Activated CD4-positive, alpha-beta T cell treated with anti-CD3 and anti-CD28 coated beads, Interleukin-2, amount 50 U/mL, for 4 hours (primary cell): ENCODE measurements at places on chromosomes 3 and 15.
A peak's percentile ranks its signal among the peaks of the same experiment; 100 is the strongest.

DNA sequence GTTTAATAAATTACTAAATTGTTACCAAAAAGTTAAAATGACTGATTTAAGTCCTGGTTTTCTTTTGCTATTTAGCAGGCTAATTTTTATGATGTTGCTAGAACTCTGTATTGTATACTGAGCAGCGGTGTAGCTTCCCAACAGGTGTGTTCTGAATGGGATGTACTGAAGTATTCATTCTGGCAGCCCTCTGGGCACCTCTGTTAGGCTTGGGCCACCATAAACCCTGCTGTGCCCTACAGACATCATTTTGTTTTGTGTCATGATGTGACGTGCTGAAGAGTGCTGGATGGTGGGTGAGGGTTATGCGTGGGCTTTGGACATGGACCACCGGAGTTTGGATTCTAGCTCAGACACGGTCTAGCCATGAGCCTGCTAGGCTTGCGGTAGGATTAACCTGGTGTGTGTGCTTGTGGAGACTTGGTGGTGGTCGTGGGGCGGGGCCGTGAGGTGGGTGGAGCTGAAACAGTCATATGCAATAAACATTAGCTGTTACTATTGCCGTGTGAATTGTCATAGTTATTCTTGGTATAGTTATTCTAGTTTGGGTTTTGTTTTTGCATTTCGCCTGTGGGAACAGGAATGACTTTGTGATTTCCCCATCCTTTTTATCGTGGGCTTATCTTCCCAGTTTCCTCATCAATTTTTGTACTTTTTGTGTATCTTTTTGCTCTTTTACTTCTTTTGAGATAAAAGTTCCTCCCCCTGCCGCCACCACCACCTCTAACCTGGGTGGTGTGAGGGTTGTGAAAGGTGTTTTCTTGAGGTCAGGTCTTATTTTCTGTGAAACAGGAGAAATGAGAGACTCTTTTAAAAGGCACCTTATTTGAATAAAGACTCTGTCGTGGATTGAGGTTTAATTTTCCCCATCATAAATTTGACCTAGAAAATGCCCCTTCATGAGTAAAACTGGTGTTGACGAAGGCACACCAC is 93.7 kb downstream of the MCTP2 start:
- DNase-seq, result no peak

DNA sequence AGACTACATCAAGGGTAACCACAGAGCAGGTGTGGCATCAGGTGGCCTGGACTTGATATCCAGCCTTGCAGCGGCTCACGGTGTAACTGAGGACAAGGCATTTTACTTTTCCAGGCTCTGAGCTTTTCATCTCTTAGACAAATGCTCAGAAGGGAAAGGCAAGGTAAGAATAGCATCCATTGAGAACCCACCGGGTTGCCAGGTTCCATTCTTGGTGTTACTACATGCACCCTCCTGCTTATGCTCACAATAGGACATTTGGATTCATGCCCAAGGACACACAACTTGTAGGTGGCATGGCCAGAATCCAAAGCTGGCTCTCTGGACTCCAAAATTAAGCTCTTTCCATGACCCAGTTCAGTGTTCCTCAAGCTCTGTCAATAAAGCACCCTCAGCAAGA is 85.5 kb downstream of the CCNL1 start:
- no peak for DNase-seq

GRCh38 chr3:139530717-139531116 is 8.8 kb downstream of the RBP1 start:
- no peak for DNase-seq

DNA sequence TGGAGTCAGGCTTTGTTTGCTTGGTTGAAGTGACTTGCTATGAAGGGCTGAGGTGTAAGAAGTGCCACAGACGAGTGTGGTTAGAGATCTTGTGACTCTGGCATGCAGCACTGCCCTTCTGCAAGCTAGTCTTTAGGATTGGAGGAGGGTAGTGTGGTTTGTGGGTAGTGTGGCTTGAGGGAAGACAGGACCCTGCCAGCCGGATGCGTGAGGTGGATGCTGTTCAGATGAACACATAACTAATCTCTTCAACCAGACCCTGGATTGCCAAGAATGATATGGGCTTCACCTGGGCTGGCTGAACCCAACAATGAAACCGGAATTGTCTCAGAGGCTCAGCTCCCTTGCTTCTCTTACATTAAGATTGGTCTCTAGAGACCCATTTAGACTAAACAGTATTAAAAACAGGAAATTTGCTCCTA is 32.7 kb downstream of the STARD9 start:
- no peak for DNase-seq

- DNase-seq, result no peak
These were observed 19.1 kb upstream of the CHST2 start for GRCh38 chr3:143100451-143100850.

- no peak for DNase-seq
These were observed 4.8 kb upstream of the BCL6 start for GRCh38 chr3:187750006-187750512.

GRCh38 chr3:98556164-98557130 is 24.7 kb downstream of the GPR15 start:
- DNase-seq, result peak; percentile 59

- DNase-seq, result no peak
These were observed 673.7 kb upstream of the CCDC54 start for GRCh38 chr3:106703524-106703923.

DNA sequence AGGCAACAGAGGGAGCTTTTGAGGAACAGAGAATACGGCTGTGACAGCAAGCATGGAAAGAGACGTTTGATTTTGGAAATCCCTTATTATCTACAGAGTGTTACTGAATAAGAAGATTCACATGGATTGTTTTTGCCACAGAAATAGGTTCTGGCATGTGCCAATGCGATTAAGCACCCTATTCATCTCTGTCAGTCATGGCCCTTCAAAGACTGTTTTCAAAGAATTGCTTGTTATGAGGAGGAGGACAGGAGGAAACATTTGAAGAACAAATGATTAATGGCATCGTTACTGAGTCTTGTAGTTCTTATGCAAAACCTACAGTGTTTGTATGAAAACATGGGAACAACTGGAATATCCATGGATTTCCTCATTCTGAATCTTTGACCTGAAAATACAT is 86.2 kb downstream of the EPHA6 start:
- no peak for DNase-seq
